ENCODE measurements at places on chromosomes 16 and 17.

DNA sequence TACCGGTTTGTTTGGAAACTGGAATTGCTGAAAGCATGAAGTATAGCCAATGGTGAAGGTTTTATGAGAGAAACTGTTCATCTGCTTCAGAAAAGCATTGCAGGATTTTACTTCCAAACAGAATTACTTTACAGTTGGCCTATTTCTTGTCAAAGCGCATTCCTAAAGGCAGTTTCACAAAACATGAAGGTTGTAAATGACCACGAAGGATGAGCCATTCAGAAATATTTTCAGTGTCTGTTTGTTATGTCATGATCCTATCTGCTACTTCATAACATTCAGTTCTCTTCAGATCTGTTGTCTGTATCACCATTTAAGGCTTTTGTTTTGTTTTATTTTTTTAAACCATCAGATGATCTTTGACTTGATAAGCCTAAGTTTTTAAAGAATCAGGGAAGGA, 45.7 kb downstream of the AATF start:
- peak; percentile 71 for DNase-seq

DNA sequence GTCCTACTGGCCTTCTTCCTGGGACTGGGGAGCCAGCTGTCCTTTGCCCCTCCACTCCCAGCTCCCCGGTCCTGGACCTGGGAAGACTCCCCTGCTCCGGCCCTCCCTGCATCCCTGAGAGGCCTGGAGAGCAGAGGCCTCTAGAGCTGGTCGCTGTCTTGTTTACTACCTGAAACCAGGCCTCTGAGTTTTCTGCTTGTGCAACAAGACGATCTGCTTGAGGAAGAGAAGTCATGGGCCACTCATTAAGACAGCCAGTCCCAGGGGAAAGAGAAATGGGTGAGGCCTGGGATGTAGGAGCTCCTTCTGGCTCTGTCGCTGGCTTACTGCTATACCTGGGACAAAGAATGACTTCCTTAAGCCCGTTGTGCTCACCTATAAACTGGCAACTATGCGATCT, 29.8 kb upstream of the GPRC5C start:
- DNase-seq = no peak

DNA sequence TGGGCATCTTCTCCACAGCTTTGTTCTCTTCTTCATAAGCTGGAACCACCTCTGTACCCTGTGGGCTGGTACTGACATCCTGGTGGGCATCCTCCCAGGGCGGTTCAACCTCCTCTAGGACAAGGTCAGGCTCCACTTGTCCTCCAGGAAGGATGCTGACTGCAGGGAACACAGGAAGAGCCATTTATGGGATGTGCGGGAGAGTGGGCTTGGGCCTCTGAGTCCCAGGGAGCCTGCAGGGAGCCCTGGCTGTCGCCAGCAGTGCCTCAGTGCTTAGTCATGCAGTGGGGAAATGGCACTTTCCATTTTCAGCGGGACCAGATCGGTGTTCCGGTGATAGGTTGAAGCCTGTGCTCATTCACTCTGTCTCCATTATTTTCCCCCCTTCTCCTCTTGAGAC, 20.5 kb downstream of the CNGB1 start:
- DNase-seq = no peak

- DNase-seq = no peak
Observed at GRCh38 chr17:64150237-64151015, 20.5 kb upstream of the ERN1 start.

GRCh38 chr17:67359960-67360791, 6.2 kb downstream of the PSMD12 start:
- DNase-seq = no peak
